ENCODE measurements at places on chromosomes 12 and 14. TPM values are rescaled to one million over a fixed set of nuclear protein-coding genes. Genes with fewer than 3 reads are reported as not detected.

GSG1 gene
- total RNA-seq, result not detected

RPL41 gene
- 3,876 TPM for total RNA-seq

FZD10 gene
- total RNA-seq, result not detected

OR4K5 gene
- not detected for total RNA-seq

CLBA1 gene
- total RNA-seq, result 6.7 TPM

POTEG gene
- total RNA-seq, result not detected

ACTR6 gene
- total RNA-seq, result 8.8 TPM

RNASE1 gene
- not detected for total RNA-seq

DHRS2 gene
- total RNA-seq, result 0.17 TPM

NINJ2 gene
- total RNA-seq, result 3.0 TPM

KRT75 gene
- total RNA-seq, result not detected

SLC35E3 gene
- total RNA-seq, result 3.0 TPM

CAPZA3 gene
- not detected for total RNA-seq

CCNB1IP1 gene
- 35.9 TPM for total RNA-seq

RND1 gene
- 0.26 TPM for total RNA-seq

MANSC1 gene
- 0.95 TPM for total RNA-seq

KLRG1 gene
- total RNA-seq, result 0.34 TPM

FSCB gene
- not detected for total RNA-seq

ART4 gene
- not detected for total RNA-seq

CLEC2A gene
- not detected for total RNA-seq

CCDC198 gene
- total RNA-seq, result not detected

EML1 gene
- 84.0 TPM for total RNA-seq

TAS2R50 gene
- 1.7 TPM for total RNA-seq

LRTM2 gene
- total RNA-seq, result not detected

TRHDE gene
- total RNA-seq, result 16.2 TPM

IFNG-AS1 gene
- under 0.01 TPM for total RNA-seq

UNG gene
- 14.3 TPM for total RNA-seq

PKP2 gene
- not detected for total RNA-seq

INHBC gene
- total RNA-seq, result not detected

GARIN6 gene
- not detected for total RNA-seq

KRT82 gene
- total RNA-seq, result not detected

SIX1 gene
- total RNA-seq, result 9.8 TPM

GPRC5D gene
- not detected for total RNA-seq

STXBP6 gene
- total RNA-seq, result 7.6 TPM

MSRB3 gene
- 23.3 TPM for total RNA-seq

ACSS3 gene
- total RNA-seq, result 12.2 TPM

CHD8 gene
- total RNA-seq, result 41.5 TPM

CTSG gene
- not detected for total RNA-seq

RERG gene
- total RNA-seq, result not detected

PLCZ1 gene
- not detected for total RNA-seq

TRIM9 gene
- under 0.01 TPM for total RNA-seq

OSGEP gene
- total RNA-seq, result 26.3 TPM

IL31 gene
- total RNA-seq, result not detected

APOF gene
- total RNA-seq, result not detected

TCL1A gene
- not detected for total RNA-seq

KCNH3 gene
- total RNA-seq, result 0.52 TPM

FIGNL2 gene
- total RNA-seq, result 0.16 TPM

ASCL1 gene
- not detected for total RNA-seq

LRRIQ1 gene
- 0.09 TPM for total RNA-seq

TAS2R31 gene
- total RNA-seq, result 3.0 TPM

KRT83 gene
- total RNA-seq, result not detected

FGF23 gene
- total RNA-seq, result not detected

DTD2 gene
- 27.9 TPM for total RNA-seq

TCL1B gene
- total RNA-seq, result not detected

AQP6 gene
- total RNA-seq, result not detected

CS gene
- 69.0 TPM for total RNA-seq

RTL1 gene
- under 0.01 TPM for total RNA-seq

TCP11L2 gene
- total RNA-seq, result 48.5 TPM

BLTP3B gene
- 34.8 TPM for total RNA-seq

SERPINA12 gene
- total RNA-seq, result not detected

All from bronchial smooth muscle cell (primary cell).